Activated CD8-positive, alpha-beta memory T cell treated with anti-CD3 and anti-CD28 coated beads, Interleukin-2, amount 10 ng/mL, durations not matched to agents 7 days and 5 days (primary cell): ENCODE measurements at places on chromosomes 2 and 18. TPM values are rescaled to one million over a fixed set of nuclear protein-coding genes. Genes with fewer than 3 reads are reported as not detected.

DNA sequence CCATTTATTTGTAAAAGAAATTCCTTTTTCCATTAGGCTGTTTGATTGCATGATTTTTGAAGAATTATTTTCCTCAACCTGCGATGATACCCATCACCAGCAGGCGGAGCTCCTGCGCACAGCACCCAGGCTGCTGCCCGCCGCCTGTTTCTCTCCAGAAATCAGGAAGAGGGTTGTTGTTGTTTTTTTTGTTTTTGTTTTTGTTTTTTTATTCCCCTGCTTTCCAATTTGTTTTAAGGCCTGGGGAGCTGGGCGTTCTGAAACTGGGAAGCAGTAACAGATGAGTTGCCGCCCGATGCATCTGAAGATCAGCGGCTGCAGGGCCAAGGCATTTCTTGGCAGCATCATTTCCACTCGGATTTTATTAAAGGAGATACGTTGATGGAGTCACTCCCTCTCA is 132.1 kb downstream of the MBP start:
- peaks cover 37% of the 10 kb centered on the region for H3K4me1 ChIP-seq
- no peaks in the 10 kb centered on the region for H3K36me3 ChIP-seq
- DNase-seq = peak; percentile 60

DNA sequence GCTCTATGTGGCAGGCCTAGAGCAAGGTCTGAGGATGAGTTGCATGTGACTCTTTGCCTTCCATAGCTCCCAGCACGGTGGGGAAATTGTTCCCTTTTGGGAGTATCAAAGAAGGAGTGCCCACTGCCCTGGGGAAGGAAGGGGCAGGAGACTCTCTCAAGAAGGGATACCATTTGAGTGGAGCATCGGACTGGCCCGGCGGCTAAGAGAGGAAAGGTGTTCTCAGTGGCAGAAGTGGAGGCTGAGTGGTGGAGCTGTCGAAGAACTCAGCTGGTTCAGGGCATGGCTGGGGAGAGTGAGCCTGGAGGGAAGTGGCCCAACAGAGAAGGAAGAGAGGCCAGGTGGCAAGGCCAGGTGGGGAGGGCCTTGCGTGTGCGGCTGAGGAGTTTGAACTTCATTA is 235.2 kb downstream of the DYSF start:
- H3K27me3 ChIP-seq = peaks cover 2% of the 10 kb centered on the region
- no peak for DNase-seq
- no peaks in the 10 kb centered on the region for H3K36me3 ChIP-seq
- no peak overlapping the region for H3K4me3 ChIP-seq
- no peaks in the 10 kb centered on the region for H3K4me1 ChIP-seq

DNA sequence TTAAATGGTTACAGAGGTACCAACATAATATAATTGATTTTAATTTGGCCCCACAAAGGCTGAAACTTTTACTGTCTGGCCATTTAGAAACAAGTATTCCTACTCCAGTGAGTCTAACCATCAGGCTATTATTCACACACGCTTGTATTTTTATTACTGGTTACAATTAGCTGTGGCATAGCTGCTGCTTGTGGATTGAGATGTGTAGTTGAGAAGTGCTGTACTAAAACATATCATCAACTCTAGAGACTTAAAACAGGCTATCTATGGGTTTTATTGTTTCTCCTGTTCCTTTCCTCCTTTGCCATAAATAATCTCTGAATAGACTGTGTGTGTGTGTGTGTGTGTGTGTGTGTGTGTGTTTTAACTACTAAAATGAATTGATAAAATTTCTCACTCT is 530.2 kb downstream of the CCDC85A start:
- H3K4me3 ChIP-seq = no peak overlapping the region
- H3K27me3 ChIP-seq = no peaks in the 10 kb centered on the region
- DNase-seq = no peak
- no peak overlapping the region for H3K27ac ChIP-seq
- H3K36me3 ChIP-seq = no peaks in the 10 kb centered on the region

DNA sequence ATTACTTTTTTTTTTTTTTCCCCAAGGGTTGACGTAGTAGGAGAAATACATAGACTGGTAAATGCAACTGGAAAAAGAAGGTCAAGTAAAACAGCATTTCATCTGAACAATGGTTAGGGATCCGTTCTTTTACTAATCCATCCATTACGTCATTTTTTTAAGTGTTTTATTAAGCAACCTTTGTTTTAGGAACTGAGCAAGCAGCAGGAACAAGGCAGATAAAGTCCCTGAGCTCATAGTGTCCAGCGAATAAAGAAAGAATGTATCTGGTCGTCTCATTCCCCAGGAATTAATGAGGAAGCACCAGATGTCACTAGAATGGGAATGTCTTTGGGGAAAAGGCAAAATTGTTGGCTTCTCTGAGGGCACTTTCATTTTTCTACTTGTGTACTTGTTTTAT is 842.4 kb downstream of the TDRD15 start:
- H3K36me3 ChIP-seq = no peaks in the 10 kb centered on the region
- DNase-seq = no peak
- no peaks in the 10 kb centered on the region for H3K4me1 ChIP-seq
- H3K27ac ChIP-seq = no peak overlapping the region

- H3K4me3 ChIP-seq = no peak overlapping the region
- H3K36me3 ChIP-seq = no peaks in the 10 kb centered on the region
- H3K27me3 ChIP-seq = peaks cover 43% of the 10 kb centered on the region
- H3K4me1 ChIP-seq = no peaks in the 10 kb centered on the region
- H3K27ac ChIP-seq = no peak overlapping the region
- DNase-seq = no peak
Measured at GRCh38 chr2:110120171-110121051, 4.8 kb upstream of the MALL start.

RUFY4 gene
- 1.4 TPM for total RNA-seq

IL1F10 gene
- not detected for total RNA-seq

DNA sequence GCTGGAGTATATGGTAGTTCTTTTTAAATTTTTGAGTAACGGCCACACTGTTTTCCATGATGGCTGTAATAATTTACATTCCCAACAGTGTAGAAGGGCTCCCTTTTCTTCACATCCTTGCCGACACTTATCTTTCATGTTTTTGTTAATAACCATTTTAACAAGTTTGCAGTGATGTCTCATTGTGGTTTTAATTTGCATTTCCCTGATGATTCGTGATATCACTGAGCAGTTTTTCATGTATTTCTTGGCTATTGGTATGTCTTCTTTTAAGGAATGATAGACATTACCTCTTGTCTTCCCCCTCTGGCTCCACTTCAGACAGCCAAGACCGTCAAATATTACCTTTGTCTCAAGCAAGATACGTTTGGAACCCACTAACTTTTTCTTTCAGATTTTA is 371.1 kb upstream of the NRP2 start:
- no peak overlapping the region for H3K27ac ChIP-seq
- H3K4me1 ChIP-seq = no peaks in the 10 kb centered on the region
- no peak overlapping the region for H3K4me3 ChIP-seq
- DNase-seq = no peak
- no peaks in the 10 kb centered on the region for H3K27me3 ChIP-seq
- H3K36me3 ChIP-seq = no peaks in the 10 kb centered on the region

TXNDC2 gene
- total RNA-seq = not detected

GRCh38 chr18:53408271-53408670 is 816.2 kb downstream of the MBD2 start:
- H3K27me3 ChIP-seq = no peaks in the 10 kb centered on the region
- no peak overlapping the region for H3K27ac ChIP-seq
- no peak overlapping the region for H3K4me3 ChIP-seq
- DNase-seq = no peak
- no peaks in the 10 kb centered on the region for H3K36me3 ChIP-seq

ORMDL1 gene
- total RNA-seq = 62.0 TPM

FSIP2 gene
- total RNA-seq = 0.09 TPM

DNA sequence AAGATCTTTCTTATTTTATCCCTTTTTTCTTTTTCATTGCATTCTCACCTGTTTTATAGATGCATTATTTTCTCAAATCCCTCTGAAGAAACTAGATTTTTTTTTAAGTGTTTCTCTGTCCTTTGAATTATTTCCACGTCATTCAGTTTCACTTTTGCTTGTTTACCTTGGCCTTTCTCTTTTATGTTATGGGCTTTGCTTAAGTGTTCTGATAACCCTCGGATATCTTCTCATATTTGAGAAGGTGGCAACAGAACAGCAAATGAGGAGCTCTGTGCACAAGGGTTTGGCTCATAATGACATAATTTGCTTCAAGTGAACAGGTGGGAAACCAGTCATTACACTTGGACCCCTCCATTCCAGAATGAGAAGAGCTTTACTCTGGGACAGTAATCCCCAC is 111.9 kb downstream of the C1D start:
- no peak overlapping the region for H3K27ac ChIP-seq
- H3K4me3 ChIP-seq = no peak overlapping the region
- peaks cover 3% of the 10 kb centered on the region for H3K4me1 ChIP-seq
- no peaks in the 10 kb centered on the region for H3K36me3 ChIP-seq

DNA sequence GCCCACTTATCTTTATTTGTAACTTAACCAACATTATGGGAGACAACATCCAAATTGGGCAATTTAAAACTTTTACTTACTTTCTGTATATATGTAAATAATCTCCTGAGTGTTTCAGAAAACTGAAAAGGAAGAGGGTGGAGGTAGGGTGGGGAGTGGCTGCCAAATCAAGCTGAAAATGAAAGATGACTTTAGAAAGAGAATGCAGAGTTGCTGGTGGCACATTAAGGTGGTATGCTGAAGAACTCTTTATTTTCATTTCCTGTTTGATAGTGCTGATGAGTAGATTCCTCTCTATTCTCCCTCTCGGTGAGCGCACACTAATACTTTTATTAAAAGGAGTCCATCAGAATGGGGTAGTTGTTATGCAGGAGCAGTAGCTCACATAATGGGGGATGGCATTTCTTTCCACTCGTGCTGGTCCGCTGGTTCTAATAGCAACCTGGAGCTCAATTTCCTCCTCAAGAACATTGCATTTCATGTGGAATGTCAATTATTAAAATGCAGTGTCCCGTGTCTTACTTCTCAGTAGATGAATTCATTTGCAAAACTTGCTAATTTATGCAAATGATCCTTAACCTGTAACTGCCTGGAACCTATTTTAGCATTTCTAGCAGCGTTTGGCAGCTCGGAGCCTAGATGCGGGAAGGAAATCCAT is 466.9 kb upstream of the HNRNPA3 start:
- H3K27ac ChIP-seq = no peak overlapping the region
- H3K4me1 ChIP-seq = peaks cover 8% of the 10 kb centered on the region
- no peaks in the 10 kb centered on the region for H3K36me3 ChIP-seq
- no peak overlapping the region for H3K4me3 ChIP-seq

GRCh38 chr18:57843386-57843785 is 40.3 kb upstream of the ATP8B1 start:
- no peak for DNase-seq
- no peak overlapping the region for H3K4me3 ChIP-seq
- peaks cover 22% of the 10 kb centered on the region for H3K4me1 ChIP-seq
- peaks cover 5% of the 10 kb centered on the region for H3K36me3 ChIP-seq

SDC1 gene
- not detected for total RNA-seq

DNA sequence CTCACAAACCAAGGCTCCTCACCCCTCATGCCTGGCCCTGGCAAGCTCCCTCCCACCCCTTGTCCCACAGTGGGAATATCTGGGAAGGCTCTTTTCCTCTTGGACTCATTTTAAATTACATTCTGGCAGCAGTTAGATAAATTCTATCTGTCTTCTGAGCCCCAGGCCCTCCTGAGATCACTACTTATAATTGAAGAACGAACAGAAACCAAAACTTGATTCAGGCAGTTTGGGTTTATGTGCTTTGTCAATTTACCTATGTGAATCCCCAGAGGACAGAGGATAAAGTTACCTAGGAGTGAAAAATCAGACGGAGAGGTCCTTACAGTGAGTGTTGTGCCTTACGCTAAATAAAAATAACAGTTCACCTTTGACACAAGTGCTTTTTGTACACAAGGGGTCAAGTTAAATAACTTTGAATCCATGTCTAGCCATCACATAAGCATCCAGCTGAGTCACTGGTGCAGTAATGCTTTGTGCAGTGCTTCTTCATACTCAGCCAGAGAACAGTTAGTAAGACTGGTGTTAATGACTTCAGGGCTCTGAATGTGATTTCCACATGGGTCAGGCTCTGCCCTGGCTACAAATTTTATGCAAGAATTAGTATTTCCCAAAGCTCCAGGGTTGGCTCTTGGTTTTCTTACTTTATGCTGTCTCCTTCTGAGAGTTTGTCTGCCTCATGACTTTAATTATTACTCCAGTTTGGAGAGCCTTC is 329.3 kb downstream of the INSIG2 start:
- DNase-seq = no peak
- no peak overlapping the region for H3K4me3 ChIP-seq
- H3K27ac ChIP-seq = no peak overlapping the region
- no peaks in the 10 kb centered on the region for H3K27me3 ChIP-seq
- H3K36me3 ChIP-seq = no peaks in the 10 kb centered on the region
- no peaks in the 10 kb centered on the region for H3K4me1 ChIP-seq

LOXHD1 gene
- 0.26 TPM for total RNA-seq

GRCh38 chr2:70467237-70467636 is 86.4 kb downstream of the TGFA start:
- DNase-seq = no peak
- H3K27ac ChIP-seq = no peak overlapping the region
- no peak overlapping the region for H3K4me3 ChIP-seq
- no peaks in the 10 kb centered on the region for H3K36me3 ChIP-seq
- H3K27me3 ChIP-seq = peaks cover 7% of the 10 kb centered on the region

- no peaks in the 10 kb centered on the region for H3K27me3 ChIP-seq
- peaks cover 52% of the 10 kb centered on the region for H3K36me3 ChIP-seq
- H3K4me3 ChIP-seq = peak overlapping the region; percentile 98
- no peak for DNase-seq
Measured at GRCh38 chr2:219228911-219229304, 528 bp downstream of the ATG9A start.

PROM2 gene
- total RNA-seq = not detected

GRCh38 chr18:7760967-7761948 is 194.1 kb downstream of the PTPRM start:
- no peaks in the 10 kb centered on the region for H3K27me3 ChIP-seq
- DNase-seq = no peak
- no peak overlapping the region for H3K27ac ChIP-seq
- H3K4me3 ChIP-seq = no peak overlapping the region

DNA sequence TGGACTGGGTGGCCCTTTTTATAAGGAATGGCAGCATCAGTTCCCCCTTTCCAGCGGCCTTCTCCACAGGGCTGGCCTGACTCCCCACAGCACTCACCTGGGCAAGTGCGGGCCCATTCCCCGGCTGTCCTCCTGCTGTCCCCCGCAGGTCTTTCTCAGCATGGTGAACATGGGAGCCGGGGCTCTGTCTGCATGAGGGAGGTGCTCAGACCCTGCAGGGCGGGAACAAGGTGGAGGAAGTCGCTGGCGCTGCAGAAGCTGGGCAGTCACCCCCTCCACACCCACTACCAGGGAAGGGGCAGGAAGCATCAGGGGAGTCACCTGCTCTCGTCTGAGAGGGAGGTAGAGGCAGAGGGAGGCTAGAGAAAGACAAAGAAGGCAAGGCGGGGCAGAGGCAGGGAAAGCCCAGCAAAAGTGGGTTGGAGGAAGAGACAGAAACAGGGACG is 12.2 kb downstream of the HES6 start:
- no peak overlapping the region for H3K4me3 ChIP-seq
- H3K36me3 ChIP-seq = no peaks in the 10 kb centered on the region
- H3K27me3 ChIP-seq = peaks cover 20% of the 10 kb centered on the region
- DNase-seq = no peak
